Heart left ventricle (tissue), 16 donors: ENCODE measurements at places on chromosomes 2 and 18. TPM values are rescaled to one million over a fixed set of nuclear protein-coding genes. Genes with fewer than 3 reads are reported as not detected.

- no peak for DNase-seq
Observed at GRCh38 chr2:105239924-105240323, 1.6 kb upstream of the GPR45 start.

- no peak for DNase-seq
Observed at GRCh38 chr2:190343089-190343535, 277 bp upstream of the INPP1 start.

- no peak for DNase-seq
Observed at GRCh38 chr2:100940766-100941645, 61.1 kb upstream of the RPL31 start.

GRCh38 chr18:58937071-58937886 is 72.6 kb downstream of the ZNF532 start:
- DNase-seq = no peak

DNA sequence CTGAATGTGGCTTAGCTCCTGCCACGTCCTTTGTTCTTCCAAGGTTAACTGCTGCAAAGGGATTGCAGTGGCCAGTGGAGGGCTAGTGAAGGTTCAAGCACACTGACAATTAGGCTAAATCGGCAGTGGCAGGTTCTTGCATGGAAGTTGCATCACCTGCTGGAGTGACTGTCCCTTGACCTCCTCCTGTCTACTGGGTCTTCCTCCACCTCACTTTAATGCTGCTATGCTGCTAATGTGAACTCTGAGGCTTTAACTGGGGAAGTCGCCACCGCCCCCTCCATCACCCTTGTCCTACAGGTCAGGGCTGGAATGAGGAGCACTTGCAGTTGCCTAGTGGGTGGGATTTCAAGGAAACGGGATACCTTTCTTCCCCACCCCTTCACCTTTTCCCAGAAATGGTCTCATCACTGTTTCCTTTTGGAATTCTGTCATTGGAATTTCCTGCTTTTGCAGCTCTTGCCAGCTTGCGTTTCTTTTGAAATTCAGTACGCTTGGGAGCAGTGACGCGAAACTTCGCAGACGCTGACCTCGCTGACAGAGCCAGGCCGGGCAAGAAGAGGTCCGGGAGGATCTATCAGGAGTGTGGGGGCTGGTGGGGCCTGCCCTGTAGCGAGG is 150.3 kb downstream of the SH3RF3 start:
- no peak for DNase-seq

DNA sequence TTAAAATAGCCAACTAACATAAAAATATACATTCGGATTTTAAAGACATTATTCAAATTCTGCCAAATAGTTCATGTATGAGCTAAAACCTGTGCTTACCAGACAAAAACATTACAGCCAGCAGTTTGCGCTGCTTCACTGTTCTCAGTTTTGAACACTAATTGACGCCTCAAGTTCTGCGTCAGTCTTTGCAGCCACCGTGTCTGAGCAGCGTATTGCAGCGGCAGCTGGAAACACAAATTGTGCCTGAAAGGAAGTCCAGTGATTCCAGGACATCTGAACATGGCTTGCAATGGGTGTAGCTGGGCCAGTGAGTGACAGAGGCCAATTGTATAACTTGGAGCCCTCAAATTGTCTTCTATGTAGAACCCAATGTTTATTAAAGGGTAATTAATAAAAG is 267.6 kb downstream of the TFCP2L1 start:
- no peak for DNase-seq

GRCh38 chr2:177434475-177434874 is 41.9 kb downstream of the AGPS start:
- no peak for DNase-seq

- DNase-seq = no peak
Observed at GRCh38 chr2:55355451-55355850, 64.2 kb downstream of the CCDC88A start.

DNA sequence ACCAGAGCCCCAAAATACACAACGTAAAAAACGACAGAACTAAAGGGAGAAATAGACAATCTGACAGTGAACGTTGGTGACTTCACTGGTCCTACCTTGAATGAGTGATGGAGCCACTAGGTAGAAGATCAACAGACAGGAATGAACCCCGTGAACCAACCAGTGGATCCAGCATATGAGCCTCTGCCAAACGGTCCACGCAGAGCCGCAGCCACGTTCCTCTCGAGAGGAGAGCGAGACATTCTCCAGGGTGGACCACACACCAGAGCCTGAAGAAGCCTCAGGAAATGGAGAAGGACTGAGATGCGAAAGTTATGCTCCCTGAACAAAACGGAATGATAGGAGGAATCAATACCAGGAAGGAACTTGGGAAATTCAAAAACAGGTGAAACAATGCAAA is 178.4 kb downstream of the RTP5 start:
- no peak for DNase-seq

CNOT9 gene
- 12.2 TPM for polyA plus RNA-seq

LHCGR gene
- polyA plus RNA-seq = not detected

LOXL3 gene
- 1.5 TPM for polyA plus RNA-seq

RNF152 gene
- polyA plus RNA-seq = 3.9 TPM

PAX8 gene
- not detected for polyA plus RNA-seq

SULT1C2 gene
- polyA plus RNA-seq = not detected
